ENCODE measurements at places on chromosomes 1 and 21. TPM values are rescaled to one million over a fixed set of nuclear protein-coding genes. Genes with fewer than 3 reads are reported as not detected.

C1orf159 gene
- 9.5 TPM for total RNA-seq

CYP4A22 gene
- not detected for total RNA-seq

DYNLT4 gene
- total RNA-seq: not detected

SYT14 gene
- 13.4 TPM for total RNA-seq

PRDM2 gene
- 29.7 TPM for total RNA-seq

KNCN gene
- total RNA-seq: not detected

KIF17 gene
- 0.99 TPM for total RNA-seq

RAP1GAP gene
- total RNA-seq: 0.17 TPM

KCNJ10 gene
- total RNA-seq: not detected

GSTM5 gene
- not detected for total RNA-seq

NUAK2 gene
- total RNA-seq: 11.8 TPM

SPRR2E gene
- 0.47 TPM for total RNA-seq

UMODL1 gene
- not detected for total RNA-seq
